ENCODE measurements at places on chromosomes 1 and 21.

- DNase-seq, result no peak
Observed at GRCh38 chr1:245984390-245985155, 522.5 kb downstream of the SMYD3 start.

GRCh38 chr1:16112596-16113555 is 39.4 kb upstream of the FAM131C start:
- no peak for DNase-seq

- peak; percentile 25 for DNase-seq
Observed at GRCh38 chr1:181140891-181141290, 52.4 kb downstream of the IER5 start.

GRCh38 chr1:108064255-108064654 is 99.3 kb upstream of the VAV3 start:
- no peak for DNase-seq

- DNase-seq, result no peak
Observed at GRCh38 chr1:198364471-198364870, 176.0 kb downstream of the ATP6V1G3 start.

GRCh38 chr1:58284225-58284510 is 262.4 kb downstream of the OMA1 start:
- DNase-seq, result no peak

DNA sequence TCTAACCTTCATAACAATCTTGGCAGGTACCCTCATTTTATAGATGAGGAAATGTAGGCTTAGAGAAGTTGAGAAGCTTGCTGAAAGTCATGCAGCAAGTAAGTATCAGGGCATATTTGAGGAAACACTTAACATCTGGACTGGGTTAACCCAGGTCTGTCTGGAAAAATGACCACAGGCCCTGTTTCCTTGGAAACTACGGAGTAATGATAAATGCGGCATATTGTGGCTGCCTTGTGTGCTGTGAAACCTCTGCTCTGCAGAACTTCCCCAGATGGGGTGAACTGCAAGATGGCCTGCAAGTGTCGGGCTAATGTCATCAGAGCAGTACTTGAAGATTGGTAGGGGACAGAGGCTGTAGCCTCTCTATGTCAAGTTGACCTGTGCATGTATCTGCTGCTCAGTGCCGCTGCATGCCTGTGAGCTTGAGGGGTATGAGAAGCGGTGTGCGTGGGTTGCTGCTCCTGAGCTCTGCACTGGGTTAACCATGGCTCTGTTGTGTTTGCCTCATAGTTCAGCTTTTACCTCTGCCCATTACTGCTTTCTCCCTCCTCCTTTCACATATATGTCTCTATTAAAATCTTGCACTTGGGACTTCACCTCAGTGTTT is 83.1 kb downstream of the WDR3 start:
- no peak for DNase-seq

GRCh38 chr1:156075162-156075561 is 7.1 kb downstream of the MEX3A start:
- no peak for DNase-seq

DNA sequence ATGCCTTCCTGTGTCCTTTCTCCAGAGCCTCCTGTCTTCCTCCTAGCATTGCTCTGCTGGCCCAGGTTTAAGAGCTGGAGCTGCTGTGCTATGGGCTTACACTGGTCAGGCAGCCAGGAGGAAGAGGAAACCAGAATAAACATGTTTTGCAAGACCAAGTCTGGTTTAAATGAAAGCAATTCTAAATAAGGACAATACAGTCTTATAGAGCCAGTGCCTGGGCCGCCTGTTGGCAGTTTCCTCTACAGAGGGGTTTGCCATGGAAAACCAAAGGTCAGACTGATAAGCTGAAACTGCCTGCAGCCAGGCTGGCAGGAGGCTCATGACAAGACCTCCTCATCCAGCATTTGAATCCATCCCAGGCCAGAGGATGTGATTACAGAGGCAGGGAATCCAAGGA is 92.9 kb upstream of the FGGY start:
- DNase-seq, result no peak

GRCh38 chr1:6635161-6635909 is 10.7 kb downstream of the THAP3 start:
- DNase-seq, result no peak

GRCh38 chr1:111850109-111850508 is 94.4 kb downstream of the DDX20 start:
- DNase-seq, result no peak

DNA sequence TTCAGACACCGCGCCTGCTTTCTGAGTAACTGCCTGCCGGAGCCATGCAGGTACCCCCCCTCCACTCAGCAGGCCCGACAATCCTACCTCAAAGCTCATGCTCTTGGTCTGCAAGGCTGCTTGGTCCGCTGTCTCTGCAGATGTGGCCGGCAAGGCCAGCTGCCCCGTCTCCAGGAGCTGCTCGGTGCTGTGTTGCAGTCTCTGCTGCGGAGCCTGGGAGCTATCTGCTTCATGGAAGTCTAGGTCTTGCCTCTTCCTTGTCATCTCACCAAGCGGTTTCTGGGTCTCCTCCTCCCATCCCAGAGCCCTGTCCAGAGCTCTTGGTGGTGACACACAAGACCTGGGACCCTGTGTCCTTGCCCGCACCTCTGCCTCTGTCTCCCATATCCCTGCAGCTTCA is 24.0 kb upstream of the GNPAT start:
- no peak for DNase-seq

- no peak for DNase-seq
Observed at GRCh38 chr1:44266400-44267344, 53.4 kb downstream of the DMAP1 start.

DNA sequence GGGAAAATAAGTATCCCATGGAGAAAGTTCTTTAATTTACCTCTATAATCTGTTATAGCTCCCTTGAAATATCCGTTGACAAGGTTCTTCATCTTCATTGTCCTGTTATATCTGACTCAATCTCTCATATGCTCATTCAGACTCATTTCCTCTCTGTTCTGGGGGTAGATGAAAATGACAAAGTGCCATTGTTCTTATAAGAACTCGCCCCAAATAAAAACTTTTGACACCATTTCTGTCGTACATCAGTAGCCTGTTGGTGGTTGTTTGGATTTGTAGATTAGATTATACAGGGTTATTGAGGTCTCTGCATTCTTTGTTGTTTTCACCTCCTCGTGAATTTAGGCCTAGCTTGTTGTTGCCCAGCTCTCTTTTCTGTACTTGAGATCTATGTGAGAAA is 55.2 kb upstream of the IPO9 start:
- no peak for DNase-seq

DNA sequence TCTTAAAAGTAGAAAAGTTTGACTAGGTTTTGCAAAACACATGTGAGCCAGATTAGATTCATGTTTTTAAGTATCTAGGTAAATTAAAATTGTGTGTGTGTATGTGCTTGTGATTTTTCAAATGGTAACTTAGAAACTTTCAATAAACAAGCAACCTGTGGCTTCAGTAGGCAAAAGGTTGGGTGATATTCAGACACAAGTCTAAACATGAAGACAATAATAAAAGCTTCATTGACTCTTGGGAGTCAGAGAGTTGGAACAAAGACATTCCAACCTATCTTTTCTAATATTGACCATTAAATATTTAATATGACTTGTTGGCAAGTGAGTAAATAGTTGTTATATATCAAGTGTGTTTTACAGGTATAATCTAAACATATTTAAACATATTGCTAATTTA is 1049.6 kb upstream of the ADGRL4 start:
- no peak for DNase-seq

- no peak for DNase-seq
Observed at GRCh38 chr21:29277442-29277841, 21.3 kb upstream of the BACH1 start.

DNA sequence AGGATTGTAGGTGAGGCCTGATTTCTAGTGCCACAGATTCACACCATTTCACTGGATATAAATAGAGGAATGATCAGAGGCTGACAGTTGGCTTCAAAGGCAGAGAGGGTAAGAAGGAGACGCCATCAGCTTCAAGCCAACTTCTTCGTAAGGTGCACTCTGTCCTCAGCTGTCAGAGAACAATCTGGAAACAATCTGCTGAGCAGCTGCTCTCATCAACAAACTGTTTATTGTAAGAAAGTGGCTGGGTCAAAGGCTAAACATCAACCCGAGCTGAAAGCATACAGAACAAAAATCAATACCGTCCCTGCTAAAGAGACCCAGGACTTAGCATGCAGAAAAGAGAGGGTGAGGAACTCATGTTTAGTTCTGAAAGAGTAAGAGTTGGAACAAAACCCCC is 48.2 kb downstream of the HLCS start:
- DNase-seq, result no peak

GRCh38 chr1:151290709-151291303 is 8.7 kb downstream of the ZNF687 start:
- DNase-seq, result no peak

- no peak for DNase-seq
Observed at GRCh38 chr1:46480959-46481646, 8.5 kb upstream of the DMBX1 start.

DNA sequence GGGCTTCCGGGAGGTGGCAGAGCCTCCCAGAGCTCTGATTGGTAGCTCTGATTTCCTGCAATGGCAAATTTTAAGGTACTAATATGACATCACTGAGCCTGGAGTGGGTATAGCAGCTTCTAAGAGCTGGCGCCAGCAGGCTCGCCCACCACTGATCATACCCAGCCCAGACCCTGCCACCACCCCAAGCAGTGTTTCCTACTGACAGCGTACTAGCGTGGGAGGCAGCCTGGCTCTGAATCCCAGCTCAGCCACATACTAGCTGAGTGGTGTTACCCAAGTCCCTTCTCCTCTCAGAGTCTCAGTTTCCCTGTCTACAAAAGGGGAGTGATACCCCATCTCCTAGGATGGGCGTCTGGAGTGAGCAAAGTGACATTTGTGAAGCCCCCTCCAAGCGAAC is 13.0 kb upstream of the ALDH4A1 start:
- no peak for DNase-seq
